Activated effector memory CD4-positive, alpha-beta T cell treated with Interleukin-2 at 50 U/mL for 16 hours (primary cell): ENCODE measurements at places on chromosomes 6 and 20.

GRCh38 chr6:53982366-53983050 is 128.7 kb upstream of the MLIP start:
- no peak for DNase-seq

DNA sequence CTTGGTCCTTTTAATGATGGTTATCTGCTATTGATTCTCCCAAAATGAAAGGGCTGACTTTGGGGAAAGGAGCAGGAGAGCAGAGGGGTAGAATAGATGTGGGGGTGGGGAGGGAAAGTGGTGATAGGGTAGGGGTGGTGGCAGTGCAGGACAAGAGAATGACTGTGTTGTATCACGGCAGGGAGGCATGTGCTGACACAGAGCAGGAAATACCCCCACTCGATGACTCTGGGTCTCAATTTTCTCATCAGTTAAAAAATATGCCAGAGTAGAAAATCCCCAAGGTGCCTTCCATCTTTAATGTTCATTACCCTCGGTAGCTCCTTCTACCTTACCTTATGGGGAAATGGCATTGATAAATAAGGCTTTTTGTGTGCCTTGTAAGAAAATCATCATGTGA is 79.0 kb upstream of the ATXN1 start:
- DNase-seq: no peak

- no peak for DNase-seq
Observed at GRCh38 chr6:40152701-40153436, 218.6 kb upstream of the MOCS1 start.

DNA sequence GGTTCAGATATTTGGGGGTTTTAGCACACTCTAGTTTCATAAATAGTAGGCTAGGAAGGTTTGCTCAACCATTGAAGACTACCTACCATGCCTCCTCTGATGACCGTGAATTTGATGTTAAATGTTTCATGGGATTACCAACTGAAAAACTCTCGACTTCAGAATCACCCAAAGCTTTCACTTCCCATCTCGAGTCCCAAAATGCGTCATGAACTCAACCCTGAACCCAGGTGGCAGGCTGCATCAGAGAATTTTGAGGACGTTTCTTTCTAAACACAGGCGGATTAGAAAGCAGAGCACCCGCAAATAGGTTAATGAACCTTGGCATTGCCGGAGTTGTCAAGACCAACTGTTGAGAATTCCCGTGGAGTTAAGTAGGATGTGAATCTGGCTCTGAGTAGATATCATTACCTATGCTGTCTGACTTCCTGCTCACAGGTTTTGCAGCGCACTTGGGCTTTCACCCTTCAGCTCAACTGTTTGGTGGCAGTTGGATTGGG is 98.4 kb upstream of the ADTRP start:
- DNase-seq: no peak

- DNase-seq: no peak
Observed at GRCh38 chr6:118335325-118335816, 212.7 kb upstream of the PLN start.

- no peak for DNase-seq
Observed at GRCh38 chr6:158810155-158811095, 8.7 kb downstream of the EZR start.

- no peak for DNase-seq
Observed at GRCh38 chr20:10253780-10254179, 35.1 kb downstream of the SNAP25 start.

- no peak for DNase-seq
Observed at GRCh38 chr20:18019068-18019467, 38.6 kb downstream of the OVOL2 start.

GRCh38 chr20:11380283-11380682 is 537.4 kb upstream of the BTBD3 start:
- no peak for DNase-seq

- DNase-seq: no peak
Observed at GRCh38 chr20:23654717-23655116, 17.0 kb upstream of the CST3 start.

- DNase-seq: no peak
Observed at GRCh38 chr20:52751571-52751970, 220.6 kb upstream of the TSHZ2 start.

- no peak for DNase-seq
Observed at GRCh38 chr6:67459556-67459955, 1175.5 kb upstream of the ADGRB3 start.

- DNase-seq: no peak
Observed at GRCh38 chr6:90709431-90709996, 122.6 kb upstream of the MAP3K7 start.

DNA sequence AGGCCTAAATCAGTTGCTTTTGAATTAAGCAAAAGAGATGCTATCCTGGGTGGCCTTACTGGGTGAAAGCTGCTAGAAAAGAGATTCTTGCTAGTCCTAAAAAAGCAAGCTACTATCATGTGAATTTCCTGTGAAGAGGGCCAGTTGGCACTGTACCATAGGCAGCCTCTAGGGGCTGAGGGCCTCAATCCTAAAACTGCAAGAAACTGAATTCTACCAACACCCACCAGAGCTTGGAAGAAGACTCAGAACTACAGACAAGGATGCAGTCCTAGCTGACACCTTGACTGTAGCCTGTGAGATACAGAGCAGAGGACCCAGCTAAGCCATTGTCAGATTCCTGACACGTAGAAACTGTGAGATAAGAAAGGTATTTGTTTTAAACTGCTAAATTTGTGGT is 24.5 kb downstream of the CLIC5 start:
- DNase-seq: no peak

DNA sequence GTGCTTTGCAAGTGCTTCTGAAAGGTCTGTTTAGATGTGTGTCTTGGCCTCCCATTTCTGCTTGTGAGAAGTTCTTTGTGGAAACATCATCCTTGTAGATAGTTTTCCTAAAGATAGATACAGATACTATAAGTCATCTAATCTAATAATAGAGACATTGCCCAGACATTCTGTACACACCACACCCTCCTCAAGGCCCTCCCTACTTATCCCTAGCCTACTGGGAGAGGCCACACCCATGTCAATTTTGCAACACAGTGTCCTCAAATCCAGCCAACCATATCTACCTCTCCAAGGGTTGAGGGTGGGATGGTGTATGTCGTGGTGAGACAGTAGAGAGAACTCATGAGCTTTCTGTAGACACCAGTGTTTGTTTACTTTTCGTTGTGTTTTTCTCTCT is 6.2 kb downstream of the KDM1B start:
- DNase-seq: no peak

DNA sequence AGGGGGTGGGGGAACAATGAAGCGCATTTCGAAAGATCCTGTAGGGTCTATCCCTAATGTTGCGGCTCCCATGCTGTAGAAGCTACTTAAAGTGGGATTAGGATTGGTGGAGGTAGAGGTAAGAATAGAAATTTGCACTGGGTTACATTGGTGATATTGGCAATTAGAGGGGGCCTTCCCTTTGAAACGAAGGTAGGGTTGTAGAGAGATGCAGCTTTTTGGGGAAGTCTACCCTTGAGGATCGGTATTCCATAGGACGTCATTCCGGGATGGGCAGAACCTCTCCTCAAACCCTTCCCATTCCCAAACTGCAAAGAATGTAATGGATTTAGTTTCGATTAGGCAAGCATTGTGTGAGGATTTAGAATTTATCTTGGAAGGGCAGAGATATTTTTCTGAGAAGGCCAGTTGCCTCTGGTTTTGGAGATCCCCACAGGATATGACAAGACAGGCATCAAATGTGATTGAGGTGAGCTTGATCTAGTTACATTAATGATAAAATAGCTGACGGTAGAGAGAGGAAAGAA is 5.4 kb upstream of the ZNFX1 start:
- no peak for DNase-seq

DNA sequence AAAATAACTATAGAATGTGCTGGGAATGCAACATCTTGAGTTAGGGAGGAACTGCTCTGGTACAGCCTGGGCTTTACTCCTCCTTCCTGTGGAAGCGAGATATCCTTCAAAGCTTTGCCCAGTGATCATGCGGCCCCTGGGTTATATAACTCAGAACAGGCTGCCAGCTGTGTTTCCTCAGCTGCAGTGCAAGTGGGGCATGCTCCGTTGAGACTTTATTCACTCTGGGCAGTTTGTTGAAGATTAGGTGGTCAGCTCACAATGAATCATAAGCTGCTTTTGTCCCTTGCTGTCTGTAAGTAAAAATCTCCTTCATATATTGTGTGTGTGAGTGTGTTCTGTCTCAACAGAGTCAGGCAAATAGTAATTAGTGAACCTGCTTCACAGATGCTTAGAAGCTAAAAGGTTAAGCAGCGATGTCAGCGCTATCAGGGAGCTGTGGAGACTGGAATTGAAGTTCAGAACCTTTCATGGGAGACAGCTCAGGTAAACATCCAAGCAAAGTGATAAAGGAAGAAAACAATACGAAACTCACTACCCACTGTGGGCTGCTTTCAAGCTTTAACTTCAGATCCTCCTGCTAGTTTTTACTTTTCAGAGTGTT is 688.4 kb downstream of the HTR1B start:
- no peak for DNase-seq

DNA sequence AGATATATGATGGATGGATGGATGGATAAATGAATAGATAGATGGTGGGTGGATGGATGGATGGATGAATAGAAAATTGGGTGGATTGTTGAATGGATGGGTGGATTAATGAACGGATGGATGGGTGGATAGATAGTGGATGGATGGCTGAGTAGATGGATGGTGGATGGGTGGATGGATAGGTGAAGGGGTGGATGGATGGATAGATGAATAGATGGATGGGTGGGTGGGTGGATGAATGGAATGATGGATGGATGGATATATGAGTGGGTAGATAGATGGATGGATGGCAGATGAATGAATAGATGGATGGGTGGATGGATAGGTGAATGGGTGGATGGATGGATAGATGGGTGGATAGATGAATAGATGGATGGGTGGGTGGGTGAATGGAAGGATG is 80.7 kb upstream of the NEDD9 start:
- DNase-seq: no peak

- no peak for DNase-seq
Observed at GRCh38 chr20:5153612-5154542, 27.1 kb downstream of the CDS2 start.

DNA sequence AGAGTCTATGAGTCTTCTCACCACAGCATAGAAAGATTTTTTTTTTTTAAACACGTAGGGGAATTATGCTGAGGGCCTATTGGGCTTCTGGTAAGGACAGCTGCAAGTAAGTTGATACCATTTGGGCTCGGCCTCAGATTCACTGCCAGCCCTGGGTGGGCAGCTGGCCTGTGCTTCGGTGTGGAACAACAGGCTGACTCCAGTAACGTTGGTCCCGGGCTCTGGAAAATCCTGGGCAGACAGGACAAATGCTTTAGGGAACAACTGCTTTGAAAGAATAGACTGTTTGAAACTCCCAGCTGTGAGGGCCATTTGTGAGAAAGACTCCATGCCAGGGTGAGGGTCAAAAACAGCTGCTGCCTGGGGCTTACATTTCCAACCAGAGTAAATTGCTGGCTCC is 366.5 kb downstream of the QKI start:
- DNase-seq: no peak

GRCh38 chr20:3071266-3071609 is 182 bp upstream of the OXT start:
- DNase-seq: no peak

- no peak for DNase-seq
Observed at GRCh38 chr6:96157018-96157565, 141.3 kb downstream of the FUT9 start.

DNA sequence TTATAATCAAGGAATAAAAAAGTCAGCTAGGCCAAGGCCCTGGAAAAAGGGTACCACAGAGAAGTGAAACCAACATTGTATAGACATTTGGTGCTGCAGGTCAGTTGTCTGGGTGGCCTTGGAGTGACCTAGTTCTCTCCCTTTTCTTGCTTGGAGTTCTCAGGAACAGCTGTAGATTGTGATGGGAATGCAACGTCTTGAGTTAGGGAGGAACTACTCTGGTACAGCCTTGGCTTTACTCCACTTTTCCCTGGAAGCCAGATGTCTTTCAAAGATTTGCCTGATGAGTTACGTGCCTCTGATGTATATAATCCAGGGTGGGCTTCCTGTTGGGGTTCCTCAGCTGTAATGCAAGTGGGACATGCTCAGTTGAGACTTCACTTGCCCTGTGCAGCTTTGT is 694.7 kb downstream of the HTR1B start:
- DNase-seq: no peak

GRCh38 chr6:36347621-36348020 is 10.9 kb upstream of the BNIP5 start:
- DNase-seq: no peak

GRCh38 chr6:130158056-130158455 is 64.7 kb downstream of the SAMD3 start:
- no peak for DNase-seq

GRCh38 chr6:21911208-21911607 is 317.7 kb downstream of the SOX4 start:
- DNase-seq: no peak

- DNase-seq: no peak
Observed at GRCh38 chr6:13304101-13304500, 24.2 kb downstream of the TBC1D7 start.

DNA sequence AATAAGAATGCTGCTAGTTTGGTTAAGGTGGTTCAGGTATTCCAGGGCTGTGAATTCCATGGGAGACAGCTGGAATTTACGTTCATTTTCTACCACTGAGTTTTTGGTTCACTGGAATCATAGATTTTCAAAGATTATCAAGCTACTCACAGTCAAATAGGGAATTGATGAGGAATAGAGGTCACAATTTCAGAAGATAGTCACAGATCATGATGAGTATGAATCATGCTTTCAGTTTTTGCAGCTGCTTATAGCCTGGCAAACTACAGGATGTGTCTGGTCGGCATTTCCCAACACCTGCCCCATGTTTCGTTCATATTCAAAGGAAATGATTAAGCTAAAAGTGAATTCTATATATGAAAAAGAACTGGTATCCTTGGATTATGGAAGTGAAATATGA is 58.7 kb downstream of the BCKDHB start:
- DNase-seq: no peak

GRCh38 chr6:164273491-164273890 is 859.0 kb downstream of the QKI start:
- no peak for DNase-seq

DNA sequence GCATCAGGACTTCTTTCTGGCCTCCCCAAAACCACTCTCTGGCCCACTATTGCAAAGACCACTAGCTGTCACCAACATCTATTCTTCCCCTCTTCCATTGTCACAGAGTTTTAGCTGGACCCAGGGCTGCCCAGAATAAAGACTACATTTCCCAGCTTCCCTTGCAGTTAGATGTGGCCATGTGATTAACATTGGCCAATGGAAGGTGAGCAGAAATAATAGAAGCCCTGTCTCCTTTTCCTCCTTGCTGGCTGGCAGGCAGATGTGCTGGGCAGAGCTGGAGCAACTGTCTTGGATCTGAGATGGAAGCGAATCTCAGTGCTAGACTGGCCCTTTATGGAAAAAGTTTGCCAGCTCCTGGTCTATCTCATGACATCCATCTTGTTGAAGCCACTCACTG is 97.0 kb downstream of the KCNB1 start:
- DNase-seq: no peak

- DNase-seq: no peak
Observed at GRCh38 chr20:54122189-54122588, 51.6 kb downstream of the CYP24A1 start.

DNA sequence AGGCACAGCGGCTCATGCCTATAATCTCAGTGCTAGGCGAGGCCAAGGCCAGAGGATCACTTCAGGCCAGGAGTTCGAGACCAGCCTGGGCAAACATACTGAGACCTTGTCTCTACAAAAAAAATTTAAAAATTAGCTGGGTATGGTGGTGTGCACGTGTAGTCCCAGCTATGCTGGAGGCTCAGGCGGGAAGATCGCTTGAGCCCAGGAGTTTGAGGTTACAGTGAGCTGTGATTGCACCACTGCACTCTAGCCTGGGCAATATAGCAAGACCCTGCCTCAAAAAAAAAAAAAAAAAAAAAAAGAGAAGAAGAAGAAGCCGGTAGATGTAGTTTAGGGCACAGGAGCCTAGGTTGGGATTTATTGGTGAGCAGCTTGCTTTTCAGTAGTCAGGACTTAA is 20.7 kb downstream of the MTHFD1L start:
- no peak for DNase-seq
